Endothelial cell (in vitro differentiated cells): ENCODE measurements at places on chromosomes 11 and 22. TPM values are rescaled to one million over a fixed set of nuclear protein-coding genes. Genes with fewer than 3 reads are reported as not detected.

DNA sequence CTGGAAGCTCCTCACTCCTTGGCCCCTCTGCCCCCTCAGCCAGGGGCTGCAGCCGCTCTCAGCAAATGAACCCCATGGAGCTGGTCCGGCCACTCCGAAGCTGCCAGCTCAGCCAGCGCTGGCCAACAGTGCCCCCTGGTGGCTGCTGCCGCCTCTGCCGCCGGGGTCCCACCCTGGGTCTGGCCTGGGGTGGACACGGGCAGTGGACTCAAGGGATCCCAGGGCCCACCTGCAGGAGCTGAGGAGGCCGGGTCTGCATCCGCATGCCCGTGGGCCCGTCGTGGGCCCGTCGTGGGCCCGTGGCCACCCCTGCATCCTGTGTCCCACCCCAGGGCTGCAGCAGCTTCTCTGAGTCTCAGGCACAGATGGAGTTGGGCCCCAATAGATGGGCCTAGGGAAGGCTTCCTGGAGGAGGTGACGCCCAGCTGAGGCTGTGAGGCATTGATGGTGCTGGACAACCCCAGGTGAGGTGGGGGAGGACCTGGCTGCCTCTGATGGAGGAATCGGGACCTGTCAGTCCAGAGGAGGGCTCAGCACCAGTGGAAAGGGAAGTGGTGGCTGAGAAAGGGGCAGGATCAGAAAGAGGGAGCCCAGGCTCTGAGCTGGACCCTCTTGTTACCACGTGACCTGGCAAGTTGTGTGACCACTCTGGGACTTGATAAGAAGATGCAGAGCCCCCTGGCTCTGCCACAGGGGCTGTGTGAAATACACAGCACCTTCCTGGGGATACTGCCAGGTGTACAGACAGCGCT is 522.3 kb downstream of the BRD1 start:
- peaks cover 4% of the 10 kb centered on the region for H3K4me1 ChIP-seq
- H3K4me3 ChIP-seq: no peak overlapping the region
- DNase-seq: peak; percentile 98
- no peaks in the 10 kb centered on the region for H3K36me3 ChIP-seq
- peaks cover 2% of the 10 kb centered on the region for H3K27me3 ChIP-seq
- H3K27ac ChIP-seq: no peak overlapping the region

The KCTD14 gene
- total RNA-seq: 0.97 TPM

The OR52B6 gene
- not detected for total RNA-seq

DNA sequence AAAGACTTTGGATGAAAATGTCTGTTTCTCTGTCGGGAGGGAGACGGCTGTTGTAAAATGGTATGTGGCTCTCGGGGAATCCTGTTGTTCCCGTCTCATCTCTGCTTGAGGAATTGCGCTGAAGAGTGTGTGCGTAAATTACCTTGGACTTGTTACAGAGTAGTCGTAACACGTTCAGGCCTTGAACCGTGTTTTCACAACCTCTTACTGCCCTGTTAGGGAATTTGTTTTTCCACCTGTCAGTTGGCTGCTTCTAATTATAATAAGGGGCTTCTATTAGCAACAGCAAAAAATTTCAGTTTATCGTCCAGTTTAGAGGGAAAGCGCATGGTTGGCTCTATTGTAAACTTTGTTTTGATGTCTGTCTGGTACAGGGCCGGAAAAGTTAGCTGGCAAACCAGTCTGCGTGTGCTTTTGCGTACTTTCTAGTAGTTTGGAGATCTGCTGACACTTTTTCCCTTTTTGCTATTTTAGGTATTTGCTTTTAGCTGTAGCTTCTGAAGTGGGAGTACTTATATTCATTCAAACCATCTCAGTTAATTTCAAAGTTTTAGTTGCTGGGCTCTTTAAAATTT is 1.5 kb downstream of the HIPK3 start:
- peak overlapping the region; percentile 100 for H3K4me3 ChIP-seq
- peaks cover 31% of the 10 kb centered on the region for H3K4me1 ChIP-seq
- H3K27me3 ChIP-seq: peaks cover 19% of the 10 kb centered on the region
- H3K36me3 ChIP-seq: peaks cover 8% of the 10 kb centered on the region
- H3K27ac ChIP-seq: peak overlapping the region; percentile 99

GRCh38 chr11:105399511-105399910 is 210.4 kb upstream of the GRIA4 start:
- H3K36me3 ChIP-seq: no peaks in the 10 kb centered on the region
- H3K4me3 ChIP-seq: no peak overlapping the region
- DNase-seq: no peak
- no peaks in the 10 kb centered on the region for H3K27me3 ChIP-seq
- no peaks in the 10 kb centered on the region for H3K4me1 ChIP-seq
- no peak overlapping the region for H3K27ac ChIP-seq

DNA sequence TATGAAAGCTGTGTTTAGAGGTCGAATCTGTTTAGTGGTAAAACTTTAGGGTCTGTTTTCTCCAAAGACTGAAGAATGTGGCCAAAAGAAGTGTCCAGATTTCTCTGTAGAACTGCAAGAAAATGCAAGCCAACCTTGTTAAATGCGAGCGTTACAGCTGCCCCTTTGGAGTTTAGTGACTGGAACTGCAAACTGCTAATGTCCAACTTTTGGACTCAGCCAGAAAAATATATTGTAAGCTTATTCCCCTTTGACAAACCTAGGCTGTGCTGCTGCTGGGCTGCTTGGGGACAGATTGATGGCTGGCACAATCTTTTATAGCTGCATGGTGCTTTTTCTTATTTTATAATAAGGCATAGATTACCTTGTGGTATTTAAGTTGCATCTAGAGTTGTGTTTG is 3.9 kb downstream of the TEAD1 start:
- peak overlapping the region; percentile 56 for H3K4me3 ChIP-seq
- peaks cover 8% of the 10 kb centered on the region for H3K27me3 ChIP-seq
- peaks cover 60% of the 10 kb centered on the region for H3K4me1 ChIP-seq

The PIWIL4 gene
- 0.54 TPM for total RNA-seq

The OTOG gene
- total RNA-seq: 0.13 TPM

The TANGO2 gene
- total RNA-seq: 15.3 TPM

The PRAME gene
- not detected for total RNA-seq

GRCh38 chr22:43253839-43254238 is 66.9 kb upstream of the TTLL12 start:
- no peak overlapping the region for H3K4me3 ChIP-seq
- DNase-seq: no peak
- H3K27me3 ChIP-seq: peaks cover 3% of the 10 kb centered on the region
- no peaks in the 10 kb centered on the region for H3K4me1 ChIP-seq
- H3K36me3 ChIP-seq: peaks cover 25% of the 10 kb centered on the region
- no peak overlapping the region for H3K27ac ChIP-seq
